Cardiac septum (tissue), 1 donor: ENCODE measurements at places on chromosomes 5 and 9.

GRCh38 chr9:8337834-8338766, 538.5 kb upstream of the DMAC1 start:
- no peak for DNase-seq

GRCh38 chr5:151082282-151082902, 1.6 kb upstream of the TNIP1 start:
- DNase-seq: no peak

DNA sequence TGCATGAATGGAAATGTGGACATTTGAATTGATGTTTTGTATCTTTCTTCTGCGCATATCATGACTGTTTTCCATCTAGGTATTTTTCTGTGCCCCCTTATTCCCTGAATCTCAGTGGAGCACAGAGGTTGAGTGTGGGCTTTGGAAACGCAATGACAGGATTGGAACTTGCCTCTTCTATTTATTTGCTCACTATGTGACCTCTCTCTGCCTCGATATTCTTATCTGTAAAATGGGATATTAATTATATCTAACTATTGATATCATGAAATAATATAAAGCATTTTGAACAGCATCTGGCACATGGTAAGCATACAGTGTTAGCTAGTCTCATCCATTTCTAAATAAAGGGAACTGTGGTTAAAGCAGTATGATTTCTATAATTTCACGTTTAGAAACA, 26.0 kb downstream of the HABP4 start:
- DNase-seq: no peak

GRCh38 chr5:174725991-174726601, 1.7 kb downstream of the MSX2 start:
- no peak for DNase-seq

- DNase-seq: no peak
These were observed 5.9 kb upstream of the FRRS1L start for GRCh38 chr9:109172935-109173334.

DNA sequence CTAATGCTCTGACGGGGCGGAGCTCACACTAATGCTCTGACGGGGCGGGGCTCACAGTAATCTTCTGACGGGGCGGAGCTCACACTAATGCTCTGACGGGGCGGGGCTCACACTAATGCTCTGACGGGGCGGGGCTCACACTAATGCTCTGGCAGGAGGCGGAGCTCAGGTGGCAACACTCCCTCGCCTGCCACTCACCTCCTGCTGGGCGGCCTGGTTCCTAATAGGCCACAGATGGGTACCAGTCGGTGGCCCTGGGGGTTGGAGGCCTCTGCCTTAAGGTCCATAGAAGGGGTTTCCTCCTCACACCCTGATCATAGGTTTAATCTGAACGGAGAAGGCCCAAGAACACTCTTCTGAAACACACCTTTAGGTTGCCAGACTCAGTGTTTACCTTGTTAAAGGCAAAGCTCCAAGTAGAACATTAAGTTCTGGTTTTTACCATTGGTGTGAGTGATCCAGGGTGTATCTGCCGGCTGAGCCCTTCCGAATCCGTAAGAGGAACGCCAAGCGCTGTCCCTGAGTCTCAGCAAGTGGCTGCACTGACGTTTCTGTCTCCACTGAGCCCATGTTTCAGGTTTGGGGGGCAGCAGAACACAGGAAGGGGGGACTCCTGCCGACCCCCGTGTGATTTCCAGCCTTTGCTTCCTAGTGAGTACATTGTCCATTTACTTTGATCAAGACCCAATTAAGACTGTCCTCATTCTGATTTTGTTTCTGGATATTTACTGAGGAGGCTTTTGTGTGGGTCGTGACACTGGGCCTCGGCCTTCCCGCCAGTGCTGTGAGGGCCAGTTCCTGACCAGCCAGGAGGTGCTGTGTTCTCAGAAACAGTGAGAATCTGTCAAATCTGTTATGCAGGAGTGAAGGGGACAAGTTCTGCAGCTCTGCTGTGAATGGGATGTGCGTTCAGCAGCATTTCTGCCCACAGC, 24.6 kb upstream of the LRRC14B start:
- DNase-seq: peak; percentile 33

DNA sequence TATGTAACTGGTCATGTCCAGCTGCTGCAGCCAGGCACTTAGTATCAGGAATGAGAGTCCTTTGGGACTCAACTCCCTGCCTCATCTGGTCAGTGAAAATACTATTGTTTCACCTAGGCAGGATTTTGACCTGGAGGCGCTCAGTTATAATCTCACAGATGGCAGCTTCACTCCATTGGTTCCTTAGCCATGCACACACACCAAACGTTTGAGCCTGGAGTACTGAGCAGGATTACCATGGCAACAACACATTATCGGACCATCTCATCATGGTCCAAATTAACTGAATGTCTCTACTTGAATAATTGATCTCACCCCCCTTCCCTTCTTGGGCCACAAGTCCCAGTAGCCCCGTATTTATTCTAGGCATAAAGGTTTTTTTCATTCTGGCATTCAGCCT, 15.0 kb upstream of the SREK1 start:
- no peak for DNase-seq

DNA sequence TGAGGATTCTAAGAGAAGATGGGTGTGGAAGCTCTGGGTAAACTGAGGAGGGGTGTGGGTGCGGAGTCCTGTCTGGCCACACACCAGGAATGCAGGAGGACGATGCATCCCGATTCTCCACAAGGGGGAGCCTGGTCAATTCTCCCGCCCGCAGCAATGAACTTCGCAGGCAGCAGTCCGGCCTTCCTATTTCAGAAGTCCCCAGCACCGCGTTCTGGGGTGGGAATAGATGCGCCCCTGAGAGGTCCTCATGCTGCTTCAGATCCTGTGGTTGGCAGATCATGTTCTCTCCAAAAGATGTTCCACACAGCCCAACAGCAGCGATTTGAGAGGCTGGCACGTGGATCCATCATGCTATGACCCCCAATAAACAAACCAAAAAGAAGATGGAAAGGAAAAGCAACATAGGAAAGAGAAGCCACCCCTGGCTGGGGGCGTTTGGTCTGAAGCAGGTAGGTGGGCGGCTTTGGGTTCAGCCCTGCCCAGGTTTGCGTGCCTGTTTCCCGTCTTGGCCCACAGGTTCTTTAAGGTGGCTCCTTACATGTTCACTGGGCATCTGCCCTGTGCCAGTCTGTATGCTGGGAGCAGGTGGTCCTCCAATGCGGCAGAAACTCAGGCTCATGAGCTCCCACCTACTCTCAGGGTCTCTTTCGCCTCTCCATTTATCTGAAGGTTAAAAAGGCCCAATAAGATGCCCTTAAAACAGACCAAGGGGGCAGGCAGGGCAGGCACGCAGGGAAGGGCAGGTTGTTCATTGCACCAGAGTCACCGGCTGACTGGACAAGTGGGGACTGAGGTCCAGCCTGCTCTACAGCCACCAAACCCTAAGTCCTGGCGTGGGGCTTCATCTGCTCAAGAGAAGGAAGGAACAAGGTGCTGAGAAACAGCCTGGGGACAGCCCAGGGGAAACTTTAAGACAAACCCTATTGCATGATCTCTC, 171.6 kb downstream of the PAX5 start:
- no peak for DNase-seq

DNA sequence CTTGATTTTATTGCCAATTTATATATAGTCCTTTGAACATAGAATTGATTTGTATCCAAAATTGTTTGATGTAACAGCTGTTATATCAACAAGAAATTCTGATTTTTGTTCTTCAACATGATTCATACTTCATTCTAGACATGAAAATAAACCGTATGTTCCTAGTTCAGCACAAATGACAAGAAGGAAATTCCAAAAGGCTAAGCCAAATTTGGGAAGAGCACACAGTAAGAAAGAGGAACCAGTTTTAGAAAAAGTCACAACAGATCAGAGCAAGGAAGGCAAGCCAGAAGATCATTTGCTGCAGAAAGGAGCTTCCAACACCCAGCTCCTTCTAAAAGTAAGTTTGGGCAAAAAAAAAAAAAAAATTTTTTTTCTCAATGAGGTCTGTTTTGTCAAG, 65.0 kb upstream of the MCCC2 start:
- no peak for DNase-seq

DNA sequence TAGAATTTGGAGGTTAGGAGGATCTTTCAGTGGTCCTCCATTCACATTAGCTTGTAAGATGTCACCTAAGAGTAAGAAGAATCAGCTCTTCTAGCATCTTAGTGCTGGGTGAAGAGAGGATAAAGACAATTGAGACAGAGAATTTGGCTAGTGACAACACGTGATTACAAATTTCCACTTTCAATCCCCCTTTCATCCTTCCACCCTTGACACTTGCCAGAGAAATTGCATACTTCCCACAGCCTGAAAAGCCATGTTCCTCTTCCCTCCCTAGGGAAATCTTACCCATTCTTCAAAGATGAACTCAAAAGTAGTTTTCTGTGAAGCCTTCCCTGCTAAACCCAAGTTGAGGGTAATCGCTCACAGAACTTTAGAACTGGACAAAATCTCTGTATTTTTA, 282.6 kb upstream of the PTGER4 start:
- no peak for DNase-seq

DNA sequence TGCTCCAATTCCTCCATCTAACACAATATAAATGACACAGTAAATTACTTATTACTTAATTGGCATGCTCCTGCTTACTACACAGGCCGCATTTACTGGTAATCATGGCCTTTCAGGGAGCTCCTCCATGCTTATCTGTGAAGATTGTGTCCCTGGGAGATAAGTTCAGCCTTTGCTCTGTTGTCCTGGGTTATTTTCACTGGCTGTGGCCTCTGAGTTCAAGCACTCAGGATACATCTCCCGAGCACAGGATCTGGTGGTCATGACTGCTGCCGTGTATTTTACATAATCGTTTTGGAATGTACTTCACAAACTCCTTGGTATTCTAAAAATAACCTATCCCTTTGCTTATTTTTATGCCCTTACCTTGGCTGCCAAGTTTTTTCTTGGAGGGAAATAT, 215.7 kb downstream of the ICE1 start:
- no peak for DNase-seq

GRCh38 chr9:32350682-32351081, 33.8 kb upstream of the ACO1 start:
- DNase-seq: no peak

DNA sequence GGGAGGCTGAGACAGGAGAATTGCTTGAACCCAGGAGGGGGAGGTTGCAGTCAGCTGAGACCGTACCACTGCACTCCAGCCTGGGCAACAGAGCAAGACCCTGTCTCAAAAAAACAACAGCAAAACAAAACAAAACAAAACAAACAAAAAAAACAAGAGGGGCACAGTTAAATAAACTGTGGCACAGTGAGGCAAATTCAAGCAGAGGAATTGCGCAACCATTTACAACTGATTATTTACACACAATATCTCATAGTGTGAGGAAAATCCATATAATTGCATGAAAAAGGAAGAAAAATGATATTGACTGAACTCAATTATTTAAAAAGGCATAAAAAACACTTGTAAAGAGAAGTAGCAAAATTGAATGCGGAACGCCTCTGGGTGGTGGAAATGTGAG, 161.5 kb downstream of the CRB2 start:
- DNase-seq: no peak

DNA sequence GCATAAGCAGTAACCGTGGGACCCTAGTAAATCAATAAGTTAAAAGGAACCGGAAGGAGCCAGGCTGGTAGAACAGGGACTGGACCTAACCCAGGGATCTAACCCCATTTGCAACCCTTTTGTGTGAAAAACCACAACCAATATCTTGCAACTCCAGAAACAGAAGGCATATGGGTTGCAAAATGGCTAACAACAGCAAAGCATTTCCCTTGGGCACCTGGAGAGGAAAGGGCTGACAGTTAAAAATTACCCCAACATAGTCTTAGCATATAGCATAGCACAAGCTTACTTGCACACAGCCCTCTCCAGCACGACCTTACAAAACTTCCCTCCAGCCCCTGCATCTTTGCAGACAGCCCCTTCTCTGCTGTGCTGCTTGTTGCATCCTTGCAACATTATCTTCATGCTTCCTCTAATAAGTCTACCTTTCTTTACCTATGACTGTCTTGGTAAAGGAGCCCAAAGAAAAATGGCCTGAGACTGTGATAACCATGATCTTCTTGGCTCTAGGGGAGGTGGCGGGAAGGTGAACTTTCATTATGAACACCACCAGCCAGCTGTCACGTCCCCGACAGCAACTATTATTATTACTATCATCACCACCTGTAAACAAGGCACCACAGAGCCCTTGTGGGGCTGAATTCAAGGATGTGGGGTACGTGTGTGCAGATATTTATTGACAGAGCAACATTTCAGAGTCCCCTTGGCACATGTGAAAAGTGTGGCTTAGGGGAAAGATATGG, 49.8 kb downstream of the PRRC1 start:
- no peak for DNase-seq

DNA sequence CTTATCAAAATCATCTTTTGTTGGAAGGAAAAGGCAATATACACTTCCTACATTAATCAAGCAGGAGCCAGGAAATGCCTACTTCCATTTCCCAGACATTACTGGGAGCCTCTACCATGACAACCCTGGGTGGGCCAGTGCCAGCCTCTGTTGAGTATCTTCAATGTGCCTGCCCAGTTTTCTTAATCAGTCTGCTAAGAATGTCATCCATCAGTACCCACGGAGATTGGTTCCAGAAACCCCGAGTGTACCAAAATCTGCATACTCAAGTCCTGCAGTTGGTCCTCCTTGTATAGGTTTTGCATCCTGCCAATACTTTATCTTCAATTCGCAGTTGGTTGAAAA, 82.4 kb downstream of the MARCHF3 start:
- DNase-seq: no peak

GRCh38 chr5:33995865-33996264, 11.4 kb upstream of the SLC45A2 start:
- no peak for DNase-seq

DNA sequence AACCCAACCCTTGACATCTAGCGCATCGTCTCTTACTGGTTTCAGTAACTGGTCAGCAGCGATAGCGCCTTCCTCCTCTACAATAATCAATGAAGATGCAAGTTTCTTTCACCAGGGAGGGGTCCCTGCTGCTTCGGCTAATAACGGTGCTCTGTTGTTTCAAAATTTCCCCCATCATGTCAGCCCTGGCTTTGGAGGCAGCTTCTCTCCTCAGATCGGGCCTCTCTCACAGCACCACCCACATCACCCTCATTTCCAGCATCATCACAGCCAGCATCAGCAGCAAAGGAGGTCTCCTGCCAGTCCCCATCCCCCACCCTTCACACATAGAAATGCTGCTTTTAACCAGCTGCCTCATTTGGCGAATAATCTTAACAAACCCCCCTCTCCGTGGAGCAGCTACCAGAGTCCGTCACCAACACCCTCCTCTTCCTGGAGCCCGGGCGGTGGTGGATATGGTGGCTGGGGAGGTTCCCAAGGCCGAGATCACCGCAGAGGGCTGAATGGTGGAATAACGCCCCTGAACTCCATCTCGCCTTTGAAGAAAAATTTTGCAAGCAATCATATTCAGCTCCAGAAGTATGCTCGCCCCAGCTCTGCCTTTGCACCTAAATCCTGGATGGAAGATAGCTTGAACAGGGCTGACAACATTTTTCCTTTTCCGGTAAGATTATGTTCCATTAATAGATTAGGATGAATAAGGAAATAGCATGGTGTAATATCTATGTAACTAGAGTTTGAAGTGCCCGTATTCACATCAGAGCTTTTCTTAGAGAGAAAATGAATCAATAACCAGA, 2.2 kb downstream of the CPEB4 start:
- no peak for DNase-seq

- peak; percentile 80 for DNase-seq
These were observed 56.5 kb downstream of the CAST start for GRCh38 chr5:96718635-96719077.

- DNase-seq: no peak
These were observed 157.8 kb downstream of the NTRK2 start for GRCh38 chr9:84827216-84827765.
